ENCODE measurements at places on chromosomes 11 and 22.

DNA sequence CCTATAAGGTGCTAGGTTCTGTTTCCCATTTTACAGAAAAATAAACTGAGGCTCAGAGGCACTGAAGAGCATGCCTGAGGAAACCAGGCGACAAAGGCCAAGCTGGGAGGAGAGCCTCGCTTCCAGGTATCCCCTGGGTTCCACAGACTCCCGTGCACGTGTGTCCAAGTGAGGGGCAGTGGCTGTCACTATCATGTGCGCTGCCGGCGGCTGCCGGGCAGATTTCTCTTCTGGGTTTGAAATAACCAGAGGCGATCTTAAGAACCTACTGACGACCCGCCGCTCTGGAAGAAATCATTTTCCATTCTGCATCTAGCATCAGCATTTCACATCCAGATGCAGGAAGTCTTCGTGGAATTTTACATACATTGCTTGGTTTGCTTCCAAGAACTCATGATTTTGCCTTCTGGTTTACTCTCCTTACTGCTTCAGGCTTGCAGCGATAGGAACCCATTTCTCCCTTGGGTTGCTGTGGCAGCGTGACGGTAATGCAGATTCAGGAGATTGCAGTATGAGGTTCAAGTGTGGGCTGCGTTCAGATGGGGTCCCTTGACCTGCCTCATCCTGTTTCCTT, 28.6 kb downstream of the ARHGAP8 start:
- no peak for DNase-seq

DNA sequence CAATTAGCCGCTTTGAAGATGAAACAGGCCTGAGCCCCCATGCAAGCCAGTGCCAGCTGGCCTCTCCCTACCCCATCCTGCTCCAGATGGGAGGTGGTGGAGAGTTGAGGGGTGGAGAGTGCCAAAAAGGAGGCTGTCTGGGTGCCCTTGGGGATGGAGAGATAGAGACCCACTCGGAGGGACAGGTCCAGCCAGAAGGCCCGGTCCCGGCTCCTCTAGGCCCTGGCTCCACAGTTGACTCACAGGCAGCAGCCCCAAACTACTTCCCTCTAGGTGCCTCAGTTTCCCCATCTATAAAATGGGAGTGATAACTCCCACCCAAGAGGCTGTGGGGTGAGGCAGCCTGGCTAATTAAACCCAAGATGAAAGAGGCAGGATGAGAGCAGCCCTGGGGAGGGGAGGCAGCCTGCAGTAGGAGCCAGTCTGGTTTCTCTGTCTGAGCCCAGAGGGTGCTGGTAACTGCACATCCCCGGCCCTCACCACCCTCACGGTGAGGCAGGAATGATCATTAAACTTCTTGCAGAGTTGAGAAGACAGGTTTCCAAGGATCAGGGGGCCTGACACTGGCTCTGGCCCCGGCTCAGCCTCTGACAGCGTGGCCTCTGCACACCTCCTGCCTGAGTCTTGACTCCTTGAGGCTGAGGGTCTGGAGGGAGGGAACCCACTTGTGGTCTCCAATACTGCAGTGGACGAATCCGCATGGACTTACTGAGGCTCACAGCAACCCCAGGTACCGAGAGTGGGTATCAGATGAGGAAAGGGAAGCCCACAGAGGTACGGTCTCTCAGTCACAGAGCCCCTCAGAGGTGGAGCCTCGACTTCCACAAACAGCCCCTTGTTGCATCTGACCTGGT, 1.4 kb upstream of the AP5B1 start:
- DNase-seq = no peak

GRCh38 chr11:84384731-84385130, 1098.6 kb upstream of the CCDC90B start:
- no peak for DNase-seq

- no peak for DNase-seq
These were observed 36.3 kb downstream of the PDE2A start for GRCh38 chr11:72637926-72638325.

Measured in DMS 273 treated with DMSO at 0.1 percent for 48 hours (cell line).